ENCODE measurements at places on chromosomes 1 and 21.
A peak's percentile ranks its signal among the peaks of the same experiment; 100 is the strongest.

GRCh38 chr1:15185617-15186016 is 32.1 kb downstream of the TMEM51 start:
- DNase-seq = no peak

GRCh38 chr1:181453541-181454201 is 29.6 kb upstream of the CACNA1E start:
- no peak for DNase-seq

DNA sequence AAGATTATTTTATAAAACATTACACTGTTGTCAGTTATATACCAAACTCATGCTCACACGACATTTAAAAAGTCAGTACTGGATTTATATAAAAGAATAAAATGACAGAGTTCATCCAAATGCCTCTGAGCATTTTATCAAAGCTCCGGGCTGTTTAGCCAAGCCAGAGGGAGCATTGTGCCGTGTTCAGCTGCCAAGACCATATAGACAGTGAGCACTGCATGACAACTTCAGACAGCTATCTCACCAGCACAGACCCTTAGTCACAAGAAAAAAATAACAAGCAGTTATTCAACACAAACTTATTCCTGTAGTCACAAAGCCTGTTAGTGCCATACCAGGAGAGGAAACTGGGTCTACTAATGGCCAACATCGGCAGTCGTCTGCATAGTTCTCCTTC is 88.0 kb upstream of the PBX1 start:
- DNase-seq = no peak

DNA sequence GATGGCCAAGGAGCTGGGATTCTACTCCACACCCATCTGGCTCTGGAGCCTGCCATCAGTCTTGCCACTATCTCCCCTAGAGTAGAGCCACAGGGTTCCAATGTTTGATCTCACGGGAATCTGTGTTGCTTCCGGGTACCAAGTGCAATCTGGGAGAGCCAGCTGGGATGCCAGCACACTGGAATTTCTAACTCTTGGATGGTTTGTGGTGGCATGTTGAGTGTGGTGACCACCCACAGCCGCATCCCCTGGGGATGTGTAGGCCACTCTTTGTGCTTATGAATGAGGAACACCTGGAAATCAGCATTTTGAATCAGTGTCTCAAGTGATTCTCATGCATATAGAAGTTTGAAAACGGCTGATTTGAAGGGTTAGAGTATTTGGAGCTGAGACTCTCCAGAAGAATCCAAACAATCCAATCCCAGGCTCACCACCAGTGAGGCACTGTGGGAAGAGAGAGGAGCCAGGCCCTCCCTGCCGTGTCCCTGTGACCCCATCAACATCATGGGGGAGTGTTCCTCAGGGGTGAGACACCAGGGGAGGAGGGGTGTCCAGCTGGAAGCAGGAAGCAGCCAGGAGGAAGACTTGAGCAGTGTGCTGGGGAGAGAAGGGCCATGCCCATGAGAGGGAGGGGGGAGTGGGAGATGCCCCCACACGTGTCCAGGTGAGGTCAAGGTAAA is 13.4 kb downstream of the FBLIM1 start:
- DNase-seq = no peak

DNA sequence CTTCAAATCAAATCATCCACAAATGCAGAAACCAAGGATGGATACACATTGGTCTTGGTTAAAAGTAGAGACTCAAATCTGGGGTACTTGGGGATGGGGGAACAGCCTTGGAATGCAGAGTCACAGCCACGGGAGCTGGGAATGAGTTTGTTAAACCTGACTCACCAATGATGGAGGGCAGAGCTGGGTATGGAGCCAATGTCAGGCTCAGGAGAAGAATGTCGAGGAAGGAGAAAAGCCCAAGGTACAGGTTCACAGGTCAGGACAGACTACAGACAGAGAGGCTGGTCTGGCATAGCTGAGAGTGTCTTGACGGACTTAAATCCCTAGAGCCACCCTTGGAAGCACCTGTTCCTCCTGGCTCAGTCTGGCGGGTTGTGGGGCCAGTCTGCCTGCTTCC is 237.6 kb downstream of the NTNG1 start:
- DNase-seq = no peak

GRCh38 chr1:114033216-114033706 is 54.0 kb downstream of the OLFML3 start:
- peak; percentile 54 for DNase-seq

DNA sequence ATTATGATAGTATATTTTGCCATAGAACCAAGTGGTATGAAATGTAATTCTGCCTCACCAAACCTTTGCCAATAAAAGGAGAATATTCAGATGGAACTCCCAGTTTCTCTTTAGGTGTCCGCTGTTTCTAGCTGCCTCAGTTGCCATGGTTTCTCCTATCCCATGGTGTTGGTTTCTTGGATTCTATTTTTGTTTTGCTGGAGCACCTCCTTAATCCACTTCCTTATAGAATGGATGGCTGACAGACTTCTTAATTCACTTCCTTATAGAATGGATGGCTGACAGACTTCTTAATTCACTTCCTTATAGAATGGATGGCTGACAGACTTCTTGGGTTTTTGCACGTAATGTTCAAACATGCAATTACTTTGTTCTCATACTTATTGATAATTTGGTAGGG is 43.7 kb downstream of the ADARB1 start:
- no peak for DNase-seq

DNA sequence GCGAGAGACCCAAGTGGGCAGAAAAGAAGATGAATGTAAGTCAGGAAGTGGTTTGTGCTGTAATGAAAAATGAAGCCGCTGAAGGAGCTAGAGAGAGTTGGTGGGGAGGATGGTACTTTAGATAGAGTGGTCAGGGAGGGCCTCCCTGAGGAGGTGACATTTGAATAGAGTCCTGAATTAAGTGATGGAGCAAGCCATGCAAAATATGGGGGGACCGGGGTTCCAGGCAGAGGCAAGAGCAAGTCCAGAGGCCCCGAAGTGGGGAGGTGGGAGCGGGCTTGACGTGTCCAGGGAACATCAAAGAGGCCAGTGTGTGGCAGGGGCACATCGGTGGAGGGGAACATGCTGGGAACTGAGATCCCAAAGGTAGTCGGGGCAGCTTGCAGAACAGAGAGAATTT is 43.1 kb downstream of the OPRD1 start:
- peak; percentile 29 for DNase-seq

DNA sequence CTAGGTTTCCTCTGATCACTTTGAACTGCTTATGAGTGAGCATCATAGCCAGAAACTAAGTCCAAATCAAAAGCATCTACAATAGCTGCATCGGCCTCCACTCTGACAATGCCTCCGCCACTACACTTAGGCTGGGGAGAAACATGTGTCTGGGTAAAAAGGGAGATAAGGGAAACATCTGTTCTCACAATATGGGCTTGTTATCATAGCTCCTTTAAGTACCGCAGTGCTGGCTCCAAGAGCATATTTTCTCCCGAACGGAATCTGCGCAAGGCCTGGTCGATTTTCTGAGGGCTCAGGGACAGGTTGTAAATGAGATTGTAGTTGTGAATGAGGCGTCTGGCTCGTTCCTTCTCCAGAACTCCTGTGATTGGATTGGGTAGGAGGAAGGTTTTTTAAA is 63.9 kb upstream of the CYP2J2 start:
- DNase-seq = no peak

DNA sequence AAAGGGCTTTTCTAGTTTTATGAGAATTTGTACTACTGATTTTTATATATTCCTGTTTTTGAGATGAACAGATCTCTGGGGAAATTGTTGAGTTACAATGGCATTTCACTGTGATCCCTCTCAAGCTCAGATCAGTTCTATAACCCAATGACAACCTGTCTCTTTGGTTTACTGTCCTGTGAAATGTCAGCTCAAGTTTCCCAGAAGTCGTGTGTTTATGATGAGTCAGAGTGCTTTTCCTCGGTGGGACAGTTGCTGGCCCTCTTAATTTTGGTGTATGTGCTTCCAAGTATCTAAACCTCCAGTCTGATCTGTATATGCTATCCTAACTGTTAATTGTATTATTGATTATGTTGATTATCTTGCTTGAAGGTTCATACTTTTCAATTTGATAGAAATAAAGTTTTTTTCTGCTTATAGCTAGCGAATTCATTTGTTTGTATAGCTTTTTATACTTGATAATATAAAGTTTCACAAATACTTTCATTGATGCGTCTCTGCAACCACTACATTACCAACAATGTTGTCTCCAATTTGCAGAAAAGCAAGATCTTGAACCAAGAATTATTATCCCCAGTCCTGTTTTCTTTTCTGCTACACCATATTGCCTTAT is 77.5 kb upstream of the DNAJC6 start:
- peak; percentile 51 for DNase-seq

GRCh38 chr21:29005696-29006095 is 13.0 kb upstream of the LTN1 start:
- no peak for DNase-seq

- no peak for DNase-seq
These were observed 25.5 kb downstream of the C1orf198 start for GRCh38 chr1:230842801-230843200.

- no peak for DNase-seq
These were observed 122.1 kb downstream of the NEK7 start for GRCh38 chr1:198278943-198279342.

DNA sequence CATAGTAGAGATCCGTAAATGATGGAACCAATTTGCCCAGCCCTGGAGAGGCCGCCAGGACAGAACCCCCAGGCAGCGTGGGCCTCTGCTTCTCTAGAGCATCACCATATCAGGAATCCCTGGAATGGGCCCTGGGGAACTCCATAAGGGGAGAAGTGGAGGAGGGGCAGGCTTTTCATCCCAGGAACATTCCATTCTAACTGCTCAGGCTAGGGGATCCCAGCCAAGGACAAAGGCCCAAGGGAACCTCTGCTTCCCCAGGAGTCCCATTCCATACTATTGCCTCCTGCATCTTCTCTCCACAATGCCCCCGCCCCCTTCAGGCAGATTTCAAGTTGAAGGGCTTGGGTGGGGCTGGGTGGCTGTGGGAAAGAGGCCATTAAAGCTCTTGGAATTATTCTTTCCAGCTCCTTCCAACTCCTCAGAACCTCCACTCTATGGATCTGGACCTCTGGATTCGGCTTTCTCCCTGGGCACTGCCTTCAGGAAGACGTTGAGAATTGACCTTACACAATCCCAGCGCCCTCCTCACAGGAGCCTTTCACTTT is 6.0 kb downstream of the TRNP1 start:
- no peak for DNase-seq

GRCh38 chr1:55504306-55504731 is 289.2 kb upstream of the USP24 start:
- no peak for DNase-seq

DNA sequence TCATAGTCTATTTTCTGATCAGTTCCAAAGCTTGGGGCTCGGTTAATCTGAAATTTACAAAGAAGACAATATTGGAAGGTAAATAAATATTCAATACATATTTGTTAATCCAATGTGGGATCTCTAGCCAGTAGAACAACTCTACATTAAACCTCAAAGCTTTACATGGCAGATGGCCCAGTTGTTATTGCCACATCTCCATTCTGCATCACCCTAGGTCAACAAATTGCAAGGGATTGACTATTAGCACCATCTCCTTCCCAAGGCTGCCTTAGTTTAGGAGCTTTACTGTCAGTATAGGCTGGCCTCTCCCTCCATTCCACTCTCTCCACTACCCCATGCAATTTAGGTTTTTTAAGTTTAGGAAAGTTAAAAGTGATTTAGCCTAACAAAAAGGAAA is 69.7 kb downstream of the TTLL7 start:
- no peak for DNase-seq

GRCh38 chr1:190679454-190679853 is 201.8 kb upstream of the BRINP3 start:
- no peak for DNase-seq

GRCh38 chr1:156103521-156103947 is 11.0 kb upstream of the LMNA start:
- DNase-seq = peak; percentile 83

GRCh38 chr1:228210076-228210651 is 2.3 kb downstream of the OBSCN start:
- no peak for DNase-seq

DNA sequence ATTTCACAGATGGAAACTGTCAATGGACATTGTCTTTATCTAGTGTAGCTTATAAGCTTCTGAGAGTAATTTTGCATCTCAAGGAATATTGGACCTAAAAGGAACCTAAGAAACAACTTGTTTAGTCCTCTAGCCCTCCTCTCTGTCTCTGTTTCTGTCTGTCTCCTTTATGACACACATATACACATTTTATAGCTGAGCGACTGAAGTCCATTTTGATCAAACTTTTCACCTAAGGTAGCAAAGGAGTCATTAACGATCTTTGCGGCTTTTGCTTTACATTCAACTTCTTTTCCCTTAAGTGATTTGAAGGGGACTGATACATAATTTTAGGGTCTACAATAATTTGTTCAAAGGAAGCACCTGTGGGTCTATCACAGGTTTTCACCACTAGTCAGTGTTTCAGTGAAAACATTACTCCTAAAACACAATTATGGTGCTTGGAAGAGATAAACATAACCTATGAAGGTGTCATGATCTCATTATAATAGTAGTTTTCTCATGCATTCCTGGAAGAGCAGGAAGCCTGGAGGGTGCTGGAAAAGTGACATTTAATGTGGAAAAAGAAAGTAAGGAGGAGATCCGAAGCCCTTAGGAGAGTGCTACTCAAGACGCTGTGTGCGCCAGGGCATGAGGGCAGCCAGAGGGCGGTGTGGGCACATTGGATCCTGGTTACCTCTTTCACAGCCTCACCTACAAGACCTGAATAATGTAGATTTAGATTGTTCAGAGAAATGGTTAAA is 248.6 kb downstream of the DNM3 start:
- DNase-seq = peak; percentile 73

GRCh38 chr1:71853360-71853759 is 429.0 kb downstream of the NEGR1 start:
- no peak for DNase-seq

GRCh38 chr21:46061950-46062349 is 36.0 kb upstream of the COL6A2 start:
- DNase-seq = no peak

GRCh38 chr1:7401814-7402547 is 369.1 kb upstream of the VAMP3 start:
- DNase-seq = no peak

- DNase-seq = no peak
These were observed 80.9 kb downstream of the PCBP3 start for GRCh38 chr21:45724345-45724961.

Data from common myeloid progenitor, CD34-positive (primary cell).